NCI-H1105 treated with DMSO at 0.1 percent for 48 hours (cell line): ENCODE measurements at places on chromosomes 11 and 22.

DNA sequence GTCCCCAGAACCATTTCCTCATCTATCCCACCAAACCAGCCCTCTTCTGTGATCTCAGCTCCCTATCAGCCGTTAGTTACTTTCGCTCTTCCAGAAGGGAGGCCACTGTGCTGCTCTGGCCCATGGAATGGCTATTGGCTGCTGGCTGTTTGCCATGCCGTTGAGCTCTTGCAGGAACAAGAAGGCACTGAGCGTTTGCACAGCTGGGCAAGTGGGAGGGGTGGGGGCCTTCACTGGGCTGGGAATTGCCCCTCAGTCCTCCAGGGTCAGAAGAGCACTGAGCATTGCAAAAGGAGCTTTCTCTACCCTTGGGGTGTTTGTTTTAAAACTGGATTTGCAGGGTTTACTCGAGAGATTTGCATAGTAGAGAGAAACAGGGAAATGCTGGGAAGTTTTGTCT, 129.0 kb upstream of the PARVA start:
- DNase-seq, result peak; percentile 88

- no peak for DNase-seq
Measured at GRCh38 chr11:15697437-15698236, 582.9 kb downstream of the INSC start.

GRCh38 chr11:76806131-76806530, 23.0 kb downstream of the TSKU start:
- DNase-seq, result no peak

DNA sequence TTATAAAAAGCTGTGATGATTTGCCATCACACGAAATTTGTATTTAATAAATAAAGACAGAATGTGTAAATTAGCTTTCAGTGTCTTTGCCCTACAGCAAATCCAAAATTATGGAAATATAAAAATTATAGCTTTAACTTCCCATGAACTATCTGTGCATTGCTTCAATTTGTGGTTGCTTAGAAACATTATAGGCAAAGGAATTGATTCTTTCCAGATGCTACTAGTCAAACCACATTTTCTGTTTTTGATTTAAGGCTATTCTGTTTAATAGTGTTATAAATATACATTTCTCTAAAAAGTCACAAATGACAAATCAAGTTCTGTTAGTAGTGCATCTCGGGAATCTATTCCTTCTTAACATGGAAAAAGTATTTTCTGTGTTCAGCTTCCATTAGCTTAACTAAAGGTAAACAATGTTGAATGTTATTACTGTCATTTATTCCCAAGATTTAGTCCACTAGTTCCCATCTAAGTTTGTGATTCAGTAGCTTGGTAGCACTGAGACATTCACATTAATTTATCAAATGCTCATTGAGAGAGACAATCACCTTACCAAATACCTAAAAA, 1086.3 kb upstream of the CCDC90B start:
- DNase-seq, result no peak
